ENCODE measurements at places on chromosomes 6 and 20. TPM values are rescaled to one million over a fixed set of nuclear protein-coding genes. Genes with fewer than 3 reads are reported as not detected.

DNA sequence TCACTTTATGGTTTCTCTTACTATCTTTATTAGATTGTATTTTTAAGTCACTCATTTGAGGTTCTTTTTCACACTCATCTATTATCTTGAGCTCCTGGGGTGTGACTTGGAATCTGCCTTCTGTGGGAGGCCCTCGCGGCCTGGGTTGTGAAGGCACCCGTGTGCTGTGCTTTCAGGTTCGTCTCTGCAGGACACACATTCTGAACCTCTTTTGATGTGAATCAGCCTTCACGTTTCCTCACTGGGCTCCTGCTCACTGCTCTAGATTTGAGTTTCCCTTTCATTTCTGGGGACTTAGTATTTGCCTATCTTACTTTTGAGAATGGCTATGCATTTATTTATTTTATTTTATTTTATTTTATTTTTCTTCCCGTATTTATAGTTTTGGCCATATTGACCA, 97.8 kb downstream of the PACRG start:
- H3K4me3 ChIP-seq: no peak overlapping the region
- H3K4me1 ChIP-seq: no peaks in the 10 kb centered on the region
- no peaks in the 10 kb centered on the region for H3K36me3 ChIP-seq
- no peak overlapping the region for H3K27ac ChIP-seq
- no peak for DNase-seq

Gene BTBD3
- 35.9 TPM for total RNA-seq

Gene PDE7B
- total RNA-seq: 21.1 TPM

- no peaks in the 10 kb centered on the region for H3K4me1 ChIP-seq
These were observed 163.1 kb downstream of the IBTK start for GRCh38 chr6:82084324-82084920.

GRCh38 chr20:41669708-41670263, 51.6 kb upstream of the CHD6 start:
- DNase-seq: no peak
- no peak overlapping the region for H3K4me3 ChIP-seq
- no peaks in the 10 kb centered on the region for H3K4me1 ChIP-seq

GRCh38 chr6:54846243-54846856, at the start of gene FAM83B:
Gene FAM83B, plus strand, starts transcription at chr6:54846771. Its CDS starts 23,476 bp downstream, at chr6:54870247.
- DNase-seq: no peak
- peaks cover 7% of the 10 kb centered on the region for H3K27me3 ChIP-seq
- no peaks in the 10 kb centered on the region for H3K4me1 ChIP-seq
- H3K27ac ChIP-seq: no peak within 1 kb of the TSS

Measured in uterus (tissue), 4 donors.